ENCODE measurements at places on chromosomes 16 and 17.
A peak's percentile ranks its signal among the peaks of the same experiment; 100 is the strongest.

DNA sequence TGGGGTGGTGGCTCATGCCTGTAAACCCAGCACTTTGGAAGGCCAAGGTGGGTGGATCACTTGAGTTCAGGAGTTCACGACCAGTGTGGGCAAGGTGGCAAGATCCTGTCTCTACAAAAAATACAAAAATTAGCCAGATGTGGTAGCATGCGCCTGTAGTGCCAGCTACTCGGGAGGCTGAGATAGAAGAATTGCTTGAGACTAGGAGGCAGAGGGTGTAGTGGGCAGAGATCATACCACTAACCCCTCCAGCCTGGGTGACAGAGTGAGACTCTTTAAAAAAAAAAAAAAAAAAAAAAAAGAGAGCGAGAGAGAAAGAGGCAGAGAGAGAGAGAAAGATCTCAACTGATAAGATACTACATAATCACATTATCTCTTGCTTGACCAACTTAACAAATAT lies 45.9 kb downstream of the KANSL1 start:
- DNase-seq, result no peak

DNA sequence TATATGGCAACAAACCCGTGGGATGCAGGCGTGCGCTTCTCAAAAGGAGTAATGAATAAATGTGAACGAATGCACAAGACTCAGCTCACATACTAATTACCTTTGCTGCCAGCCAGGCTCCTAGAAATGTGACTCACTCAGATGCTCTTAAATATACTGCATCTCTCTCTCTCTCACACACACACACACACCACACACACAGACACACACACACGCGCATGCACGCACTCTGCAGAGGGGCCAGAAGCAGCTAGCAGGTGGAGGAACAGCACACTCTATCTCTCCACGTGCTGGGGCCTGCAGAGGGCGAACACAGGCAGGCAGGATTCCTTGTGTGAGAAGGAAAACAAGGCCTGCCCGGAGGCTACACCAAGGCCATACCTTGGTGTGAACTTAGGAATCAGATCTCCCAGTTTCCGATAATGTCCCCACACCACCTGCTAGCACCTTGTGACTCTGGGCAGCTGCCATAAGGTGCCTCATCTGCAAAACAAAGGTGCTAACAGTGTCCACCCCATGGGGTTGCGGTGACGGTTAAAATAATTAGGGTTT lies 5.3 kb downstream of the GPRC5B start:
- no peak for DNase-seq

GRCh38 chr16:912684-913613 lies 57.8 kb downstream of the LMF1 start:
- DNase-seq, result no peak

GRCh38 chr16:52350031-52350642 lies 196.8 kb downstream of the TOX3 start:
- no peak for DNase-seq

GRCh38 chr16:56478281-56479049 lies 27.1 kb downstream of the OGFOD1 start:
- DNase-seq, result no peak

- DNase-seq, result no peak
Observed at GRCh38 chr16:81451753-81452680, 7.4 kb downstream of the CMIP start.

DNA sequence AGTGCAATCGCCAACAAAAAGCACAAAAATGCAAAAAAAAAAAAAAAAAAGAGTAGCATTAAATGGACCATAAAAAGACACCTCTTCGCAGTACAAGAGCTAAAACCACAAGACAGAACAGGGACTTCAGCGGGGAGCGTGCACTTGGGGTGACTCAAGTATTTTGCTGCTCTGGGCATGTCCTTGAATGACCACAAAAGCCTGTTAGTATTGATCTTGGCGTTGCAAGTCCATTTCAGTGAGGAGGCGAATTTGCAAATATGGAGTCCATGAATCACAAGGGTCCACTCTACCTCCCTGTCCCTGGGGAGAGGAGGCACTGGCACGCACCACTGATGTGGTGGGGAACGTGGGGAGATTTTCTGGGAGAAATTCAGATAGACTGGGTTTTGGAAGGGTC lies 78.9 kb downstream of the CNGB1 start:
- DNase-seq, result no peak

DNA sequence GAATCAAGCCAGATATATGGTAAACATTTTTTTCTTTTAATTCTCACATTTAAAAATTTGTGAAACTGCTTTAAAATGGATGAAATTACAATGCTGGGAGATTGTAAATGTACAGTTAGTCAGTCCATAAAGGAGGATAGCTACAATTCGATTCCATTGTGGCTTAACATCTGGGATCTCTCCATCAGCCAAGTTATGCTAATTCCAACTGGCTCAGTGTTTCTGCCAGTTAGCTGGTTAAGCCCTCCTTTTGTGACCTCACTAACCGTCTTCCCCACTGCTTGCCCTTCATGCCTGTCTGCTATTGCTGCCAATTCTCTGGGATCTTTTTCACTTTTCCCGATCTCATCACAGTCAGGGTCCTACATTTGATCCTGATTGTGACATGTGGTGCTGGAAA lies 1347.6 kb downstream of the CDH11 start:
- DNase-seq, result no peak

DNA sequence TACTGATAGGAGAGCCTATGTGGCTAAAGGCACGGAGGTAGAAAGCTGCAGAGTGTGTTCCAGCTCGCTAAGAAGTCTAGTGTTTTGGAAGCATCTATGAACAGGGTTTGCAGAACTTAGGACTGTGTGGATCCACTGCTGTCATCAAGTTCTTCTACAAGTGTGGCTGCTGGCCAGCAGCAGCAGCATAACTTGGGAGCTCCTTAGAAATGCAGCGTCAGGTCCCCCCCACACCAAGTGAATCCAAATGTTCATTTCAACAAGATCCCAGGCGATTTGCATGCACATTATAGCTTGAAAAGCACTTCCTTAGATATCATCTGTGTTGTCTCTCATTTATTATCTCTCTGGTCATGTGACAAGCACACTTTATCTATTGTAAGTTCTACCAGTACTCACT lies 131.9 kb upstream of the SHISA6 start:
- DNase-seq, result no peak

- peak; percentile 81 for DNase-seq
Observed at GRCh38 chr17:81967533-81968395, 6.8 kb upstream of the NOTUM start.

DNA sequence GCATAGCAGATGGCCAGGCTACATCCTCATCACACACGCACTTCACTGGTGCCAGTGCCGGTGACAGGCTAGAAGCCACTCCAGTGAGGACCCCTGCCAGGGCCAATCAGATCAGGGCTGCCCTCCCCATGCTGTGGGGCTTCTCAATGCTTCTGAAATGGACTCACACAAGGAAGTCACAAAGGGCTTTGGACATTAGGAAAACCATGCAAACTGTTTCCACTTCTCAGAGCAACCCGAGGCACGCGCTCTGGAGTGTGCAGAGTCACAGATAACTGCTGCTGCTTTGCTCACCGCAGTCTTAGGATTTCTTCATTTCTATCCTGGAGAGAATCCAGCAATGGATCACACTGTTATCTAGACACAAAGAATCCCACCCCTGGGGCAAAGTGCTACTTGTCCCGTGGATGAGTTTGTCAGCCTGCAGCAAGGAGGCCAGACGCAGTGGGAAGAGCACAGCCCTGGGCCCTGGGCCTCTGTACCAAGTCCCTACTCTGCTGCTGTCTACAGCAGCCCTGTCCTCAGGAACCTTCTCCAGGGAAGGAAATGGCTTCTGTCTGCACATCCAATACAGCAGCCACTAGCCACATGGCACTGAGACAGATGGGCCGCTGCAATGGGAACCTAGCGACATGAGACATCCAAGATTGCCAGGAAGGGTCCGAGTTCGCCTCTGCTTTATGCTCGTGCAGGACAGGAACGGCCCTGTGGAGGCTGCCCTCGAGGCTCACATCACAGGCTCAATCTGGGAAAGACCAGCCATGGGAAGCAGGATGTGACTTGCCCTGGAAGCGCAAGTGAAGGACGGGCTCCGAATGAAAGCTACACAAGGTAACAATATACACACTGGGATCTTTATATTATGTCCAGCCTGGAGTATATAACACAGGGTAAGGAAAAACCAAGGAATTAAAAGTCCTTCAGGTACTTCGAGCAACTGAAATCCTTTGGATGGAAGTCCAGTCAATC lies 169.3 kb downstream of the ZFHX3 start:
- no peak for DNase-seq

DNA sequence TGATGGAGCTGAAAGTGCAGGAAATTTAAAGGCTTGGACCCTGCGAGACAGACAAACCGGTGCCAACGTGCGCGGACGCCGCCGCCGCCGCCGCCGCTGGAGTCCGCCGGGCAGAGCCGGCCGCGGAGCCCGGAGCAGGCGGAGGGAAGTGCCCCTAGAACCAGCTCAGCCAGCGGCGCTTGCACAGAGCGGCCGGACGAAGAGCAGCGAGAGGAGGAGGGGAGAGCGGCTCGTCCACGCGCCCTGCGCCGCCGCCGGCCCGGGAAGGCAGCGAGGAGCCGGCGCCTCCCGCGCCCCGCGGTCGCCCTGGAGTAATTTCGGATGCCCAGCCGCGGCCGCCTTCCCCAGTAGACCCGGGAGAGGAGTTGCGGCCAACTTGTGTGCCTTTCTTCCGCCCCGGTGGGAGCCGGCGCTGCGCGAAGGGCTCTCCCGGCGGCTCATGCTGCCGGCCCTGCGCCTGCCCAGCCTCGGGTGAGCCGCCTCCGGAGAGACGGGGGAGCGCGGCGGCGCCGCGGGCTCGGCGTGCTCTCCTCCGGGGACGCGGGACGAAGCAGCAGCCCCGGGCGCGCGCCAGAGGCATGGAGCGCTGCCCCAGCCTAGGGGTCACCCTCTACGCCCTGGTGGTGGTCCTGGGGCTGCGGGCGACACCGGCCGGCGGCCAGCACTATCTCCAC lies at the start of gene NOG:
Gene NOG, plus strand, starts transcription at position 54 of the 674 bp plus-strand sequence. Its CDS starts 525 bp downstream, at position 579.
- peak; percentile 28 for DNase-seq

- DNase-seq, result no peak
Observed at GRCh38 chr17:76122431-76123190, 18.4 kb downstream of the FOXJ1 start.

DNA sequence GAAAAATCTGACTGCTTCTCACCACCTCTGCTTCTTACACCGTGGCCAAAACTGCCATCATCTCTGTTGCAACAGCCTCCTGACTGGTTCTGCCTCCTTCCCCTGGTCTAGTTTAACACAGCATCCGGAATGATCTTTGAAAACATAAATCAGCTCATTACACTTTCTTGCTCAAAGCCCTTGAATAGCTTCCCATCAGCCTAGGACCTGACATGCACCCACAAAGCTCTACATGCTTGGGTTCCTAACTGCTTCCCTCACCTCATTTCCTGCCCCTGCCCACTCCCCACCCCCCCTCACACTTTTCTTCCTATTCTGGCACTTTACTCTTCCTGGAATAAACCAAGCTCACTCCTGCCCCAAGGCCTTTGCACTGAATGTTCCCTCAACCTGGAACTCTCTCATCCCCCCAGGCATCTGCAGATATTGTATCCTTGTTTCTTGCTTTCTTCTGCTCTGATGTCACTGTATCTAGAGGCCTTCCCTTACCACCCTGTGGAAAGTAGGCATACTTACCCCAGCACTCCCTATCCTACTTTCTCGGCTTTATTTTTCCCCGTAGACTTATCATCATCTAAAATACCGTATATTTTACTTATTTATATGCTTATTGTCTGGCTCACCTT lies 112.4 kb downstream of the FTO start:
- no peak for DNase-seq

GRCh38 chr17:74807441-74807840 lies 31.3 kb upstream of the NAT9 start:
- DNase-seq, result no peak

DNA sequence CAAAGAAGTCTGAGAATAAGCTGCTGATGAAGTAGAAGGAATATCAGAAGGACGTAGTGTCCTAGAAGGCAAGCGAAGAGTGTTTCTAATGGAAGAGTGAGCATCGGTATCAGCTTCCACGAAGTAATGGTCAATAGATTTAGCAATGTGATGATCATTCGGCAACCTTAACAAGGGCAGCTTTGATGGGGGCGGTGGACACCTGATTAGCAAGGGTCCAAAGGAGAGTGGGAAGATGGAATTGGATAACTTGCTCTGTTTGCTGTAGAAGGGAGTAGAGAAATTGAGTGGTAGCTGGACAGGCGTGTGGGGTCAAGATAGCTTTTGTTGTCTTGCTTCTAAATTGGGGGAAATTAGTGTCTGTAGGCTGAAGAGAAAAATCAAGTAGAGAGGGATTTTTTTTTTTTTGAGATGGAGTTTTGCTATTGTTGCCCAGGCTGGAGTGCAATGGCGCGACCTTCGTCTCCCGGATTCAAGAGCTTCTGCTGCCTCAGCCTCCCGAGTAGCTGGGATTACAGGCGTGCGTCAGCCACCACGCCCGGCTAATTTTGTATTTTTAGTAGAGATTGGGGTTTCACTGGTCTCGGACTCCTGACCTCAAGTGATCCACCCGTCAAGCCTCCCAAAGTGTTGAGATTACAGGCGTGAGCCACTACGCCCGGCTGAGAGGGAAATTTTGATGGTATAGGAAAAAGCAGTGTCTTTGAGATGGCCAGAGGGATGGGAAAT lies 13.9 kb upstream of the HES7 start:
- no peak for DNase-seq

DNA sequence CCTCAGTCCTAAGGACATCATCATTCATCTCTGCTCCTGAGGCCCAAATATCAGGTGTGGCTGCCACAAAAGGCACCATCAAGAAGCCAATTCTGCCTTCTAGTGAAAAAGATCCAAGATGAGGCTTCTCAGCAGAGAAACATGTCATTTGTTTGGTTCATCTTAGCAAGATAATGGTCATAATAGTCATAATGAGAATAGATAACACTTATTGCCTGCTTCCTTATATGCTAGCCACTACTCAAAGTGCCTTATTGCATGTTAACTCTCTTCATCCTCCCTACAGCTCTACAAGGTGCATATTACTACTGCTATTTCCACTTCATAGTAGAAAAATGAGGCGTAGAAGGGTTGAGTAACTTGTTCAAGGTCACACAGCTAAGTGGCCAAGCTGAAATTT lies 45.0 kb upstream of the MRPS23 start:
- DNase-seq, result no peak

- DNase-seq, result no peak
Observed at GRCh38 chr16:10763456-10763855, 19.8 kb downstream of the NUBP1 start.

DNA sequence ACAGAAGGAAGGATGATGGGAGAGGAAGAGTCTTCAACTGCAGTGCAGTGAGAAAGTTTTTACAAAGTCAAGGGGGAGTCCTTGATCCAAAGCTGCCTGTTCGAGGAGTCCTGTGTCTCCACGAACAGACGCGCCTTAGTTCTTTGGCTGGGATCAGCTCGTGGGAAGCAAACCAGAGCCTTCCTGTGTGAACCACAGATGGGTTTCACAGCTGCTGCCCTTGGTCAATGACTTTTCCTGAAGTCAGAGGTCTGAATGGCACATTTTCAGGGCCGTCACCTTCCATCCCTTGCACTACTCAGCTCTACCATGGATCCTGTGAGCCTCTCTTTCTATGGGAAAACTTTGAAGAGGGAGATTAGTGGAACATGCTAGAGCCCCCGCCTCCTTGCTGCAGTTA lies 4.2 kb upstream of the SBK1 start:
- no peak for DNase-seq

DNA sequence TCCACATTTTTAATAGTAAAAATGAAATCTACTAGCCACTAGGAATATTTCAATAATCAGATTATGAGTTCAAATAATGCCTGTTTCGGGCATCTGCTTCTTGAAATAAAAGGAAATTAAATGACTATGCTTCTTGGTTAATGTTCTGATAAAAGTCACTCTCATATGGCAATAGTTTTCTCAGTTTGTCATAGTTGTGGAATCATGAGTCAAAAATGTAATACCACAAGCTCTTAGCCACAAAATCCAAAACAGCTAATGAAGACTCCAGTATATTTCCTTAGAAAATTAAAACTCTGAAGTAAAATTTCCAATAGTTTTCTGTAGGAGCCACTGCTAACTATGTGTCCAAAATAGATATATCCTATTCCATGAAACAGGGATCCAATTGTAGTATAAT lies 676.3 kb upstream of the CDH8 start:
- DNase-seq, result no peak

Measured in activated T-cell treated with anti-CD3 and anti-CD28 coated beads for 24 hours (primary cell).